ENCODE measurements at places on chromosomes 6 and 20. TPM values are rescaled to one million over a fixed set of nuclear protein-coding genes. Genes with fewer than 3 reads are reported as not detected.

The PRL gene
- not detected for total RNA-seq

The KIAA1755 gene
- 39.1 TPM for total RNA-seq

The UBD gene
- not detected for total RNA-seq

The NRSN1 gene
- total RNA-seq: 2.0 TPM

The SLA2 gene
- 0.54 TPM for total RNA-seq

The MPC1 gene
- total RNA-seq: 77.5 TPM

The EYA2 gene
- total RNA-seq: 3.2 TPM

The ACTL10 gene
- 0.66 TPM for total RNA-seq

The CST7 gene
- 0.66 TPM for total RNA-seq

The SLC2A10 gene
- 8.2 TPM for total RNA-seq

The LY86 gene
- 3.9 TPM for total RNA-seq

The BPIFB3 gene
- total RNA-seq: not detected

The TGM3 gene
- total RNA-seq: not detected

The C6orf15 gene
- total RNA-seq: not detected

The OR12D3 gene
- not detected for total RNA-seq

The RNF114 gene
- total RNA-seq: 121 TPM

The PRSS16 gene
- total RNA-seq: not detected

The GINS1 gene
- total RNA-seq: 1.4 TPM

The FAXC gene
- 33.2 TPM for total RNA-seq

The NRN1 gene
- 6.4 TPM for total RNA-seq

The GHRH gene
- total RNA-seq: not detected

The ZSCAN23 gene
- 1.8 TPM for total RNA-seq

The BTN1A1 gene
- total RNA-seq: 0.28 TPM

The SLC32A1 gene
- total RNA-seq: not detected

The ZC3H12D gene
- 4.9 TPM for total RNA-seq

The SLX4IP gene
- 4.2 TPM for total RNA-seq

Measured in sigmoid colon (tissue), 7 donors.